Fibroblast of lung (primary cell): ENCODE measurements at places on chromosomes 5 and 9. TPM values are rescaled to one million over a fixed set of nuclear protein-coding genes. Genes with fewer than 3 reads are reported as not detected.

- H3K36me3 ChIP-seq = no peaks in the 10 kb centered on the region
- H3K4me3 ChIP-seq = no peak overlapping the region
- no peaks in the 10 kb centered on the region for H3K4me1 ChIP-seq
- H3K27me3 ChIP-seq = no peaks in the 10 kb centered on the region
- DNase-seq = no peak
These were observed 130.2 kb upstream of the FSTL4 start for GRCh38 chr5:133742431-133742988.

DNA sequence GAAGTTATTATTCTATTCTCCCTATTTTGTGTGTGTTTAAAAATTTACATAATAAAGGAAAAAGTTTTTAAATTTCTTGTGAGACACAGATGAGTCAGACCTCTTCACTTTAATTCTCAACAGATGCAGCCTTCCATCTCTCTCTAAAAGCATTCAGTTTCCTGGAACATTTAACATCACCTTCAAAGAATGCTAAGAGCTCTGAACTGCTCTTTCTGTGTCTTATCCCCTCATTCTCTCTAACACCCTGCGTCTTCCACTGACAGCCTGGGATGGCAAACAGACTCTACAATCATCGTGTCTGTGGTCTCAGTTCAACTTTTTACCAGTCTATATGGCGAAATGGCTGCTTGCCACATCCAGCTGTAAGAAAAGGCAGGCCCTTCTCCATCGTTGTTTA is 173.0 kb downstream of the HINT1 start:
- peak; percentile 90 for DNase-seq
- H3K4me3 ChIP-seq = no peak overlapping the region
- no peaks in the 10 kb centered on the region for H3K4me1 ChIP-seq
- H3K36me3 ChIP-seq = no peaks in the 10 kb centered on the region
- H3K27me3 ChIP-seq = no peaks in the 10 kb centered on the region
- H3K27ac ChIP-seq = no peak overlapping the region

DNA sequence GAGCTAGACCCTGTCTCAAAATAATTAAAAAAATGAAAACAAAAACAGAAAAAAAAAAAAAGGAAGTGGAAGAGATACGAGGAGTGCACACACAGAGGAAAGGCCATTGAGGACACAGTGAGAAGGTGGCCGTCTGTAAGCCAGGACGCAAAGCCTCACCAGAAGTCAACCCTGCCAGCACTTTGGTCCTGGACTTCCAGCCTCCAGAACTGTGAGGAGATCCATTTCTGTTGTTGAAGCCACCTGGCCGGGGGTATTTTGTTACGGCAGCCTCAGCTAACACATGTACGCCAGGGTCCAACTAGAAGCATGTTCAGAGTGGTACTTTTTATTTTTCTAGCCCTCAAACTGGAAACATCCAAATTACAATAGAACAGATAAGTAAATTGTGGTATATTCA is 21.8 kb downstream of the SLC35D2 start:
- no peaks in the 10 kb centered on the region for H3K4me1 ChIP-seq
- H3K4me3 ChIP-seq = no peak overlapping the region
- peaks cover 6% of the 10 kb centered on the region for H3K36me3 ChIP-seq
- no peaks in the 10 kb centered on the region for H3K27me3 ChIP-seq

Gene RETREG1
- 0.51 and 0.99 TPM in 2 replicates for total RNA-seq

- H3K4me3 ChIP-seq = no peak overlapping the region
- no peaks in the 10 kb centered on the region for H3K4me1 ChIP-seq
- no peaks in the 10 kb centered on the region for H3K36me3 ChIP-seq
- no peak overlapping the region for H3K27ac ChIP-seq
- peak; percentile 36 for DNase-seq
These were observed 3.9 kb upstream of the SPATA9 start for GRCh38 chr5:95686651-95687050.

GRCh38 chr9:126295516-126295915 is 31.1 kb upstream of the MVB12B start:
- H3K27ac ChIP-seq = no peak overlapping the region
- no peaks in the 10 kb centered on the region for H3K4me1 ChIP-seq
- no peak for DNase-seq
- no peaks in the 10 kb centered on the region for H3K27me3 ChIP-seq
- H3K36me3 ChIP-seq = no peaks in the 10 kb centered on the region

Gene SPARC
- 408 and 448 TPM in 2 replicates for total RNA-seq

- H3K27ac ChIP-seq = no peak overlapping the region
- no peaks in the 10 kb centered on the region for H3K27me3 ChIP-seq
- H3K4me3 ChIP-seq = no peak overlapping the region
- H3K4me1 ChIP-seq = no peaks in the 10 kb centered on the region
These were observed 1247.0 kb upstream of the ACO1 start for GRCh38 chr9:31137176-31138160.

DNA sequence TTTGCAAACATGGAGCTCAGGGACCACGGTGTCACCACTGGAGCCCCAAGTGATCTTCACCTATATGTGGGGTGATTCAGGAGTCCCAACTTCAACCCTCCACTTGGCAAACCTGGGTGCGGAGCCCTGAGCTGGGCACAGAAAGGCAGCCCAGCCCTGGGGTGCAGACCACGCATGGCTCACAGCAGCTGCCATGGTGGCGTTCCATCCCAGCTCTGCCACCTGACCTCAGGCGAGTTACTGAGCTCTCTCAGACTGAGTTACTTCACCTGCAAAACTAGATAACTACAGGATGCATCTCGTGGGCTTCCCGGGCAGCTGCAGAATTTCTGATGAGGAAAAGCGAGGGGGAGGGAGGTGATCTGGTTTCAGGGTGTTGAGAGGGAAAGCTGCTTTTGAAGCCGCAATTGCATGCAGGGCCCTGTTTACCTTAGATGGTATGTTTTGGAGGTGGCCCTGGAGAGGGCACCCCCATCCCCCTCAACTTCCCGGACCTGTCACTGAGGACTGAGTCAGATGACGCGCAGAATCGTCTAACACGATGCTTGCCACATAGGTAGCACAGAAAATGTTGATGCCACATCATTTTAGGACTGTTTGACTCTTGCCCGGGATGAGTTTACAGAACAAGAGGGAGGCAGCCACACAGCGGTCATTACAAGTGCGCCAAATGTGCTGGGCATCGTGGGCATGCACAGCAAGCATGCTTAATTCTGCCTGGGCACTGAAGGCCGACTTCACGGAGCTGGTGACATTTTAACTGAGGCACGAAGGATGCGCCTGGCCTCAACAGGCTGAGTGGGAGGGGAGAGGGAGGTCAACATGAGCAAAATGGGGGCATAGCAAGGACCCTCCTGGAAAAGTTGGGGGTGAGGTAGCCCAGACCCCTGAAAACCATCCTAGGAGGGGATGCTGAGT is 154.6 kb downstream of the COL23A1 start:
- no peak overlapping the region for H3K27ac ChIP-seq
- no peak for DNase-seq
- no peaks in the 10 kb centered on the region for H3K36me3 ChIP-seq
- no peak overlapping the region for H3K4me3 ChIP-seq

GRCh38 chr5:91135475-91136248 is 247.5 kb downstream of the ARRDC3 start:
- no peaks in the 10 kb centered on the region for H3K4me1 ChIP-seq
- H3K27ac ChIP-seq = no peak overlapping the region
- no peaks in the 10 kb centered on the region for H3K36me3 ChIP-seq
- H3K4me3 ChIP-seq = no peak overlapping the region
- DNase-seq = no peak
- no peaks in the 10 kb centered on the region for H3K27me3 ChIP-seq

Gene TMEFF1
- 1.8 and 2.5 TPM in 2 replicates for total RNA-seq

- H3K4me1 ChIP-seq = peaks cover 4% of the 10 kb centered on the region
- H3K27ac ChIP-seq = no peak overlapping the region
- H3K36me3 ChIP-seq = no peaks in the 10 kb centered on the region
- peak; percentile 63 for DNase-seq
- no peaks in the 10 kb centered on the region for H3K27me3 ChIP-seq
- H3K4me3 ChIP-seq = peak overlapping the region; percentile 81
These were observed 2.6 kb downstream of the SLC31A1 start for GRCh38 chr9:113223963-113224362.
